ENCODE measurements at places on chromosomes 11 and 22.

DNA sequence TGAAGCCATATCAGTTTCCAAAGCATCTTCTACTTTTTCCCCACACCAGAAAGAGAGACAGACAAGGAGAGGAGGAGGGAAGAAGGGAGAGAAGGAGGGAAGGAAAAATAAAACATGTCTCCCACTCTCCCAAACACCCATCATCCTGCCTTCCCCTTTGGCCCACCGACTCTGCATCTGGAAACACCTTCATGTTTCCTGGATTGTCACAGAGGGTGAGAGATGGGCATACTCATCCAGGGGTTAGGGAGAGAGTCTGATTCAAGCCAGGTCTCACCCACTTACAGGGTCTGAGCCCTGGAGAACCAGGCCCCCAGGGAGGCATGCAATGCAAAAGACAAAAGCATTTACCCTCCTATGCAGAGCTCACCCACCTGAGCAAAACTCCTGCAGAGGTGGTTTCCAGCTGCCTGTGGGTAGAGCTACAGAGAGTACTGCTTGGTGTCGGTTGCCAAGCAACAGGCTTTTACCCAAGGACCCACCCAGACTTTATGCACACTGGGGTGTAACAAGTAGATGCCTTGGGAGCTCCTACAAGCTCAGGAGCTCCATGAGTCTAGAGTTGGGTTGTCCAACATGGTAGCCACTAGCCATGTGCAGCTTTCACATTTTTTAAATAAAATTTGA is 33.4 kb downstream of the MN1 start:
- no peak for DNase-seq

DNA sequence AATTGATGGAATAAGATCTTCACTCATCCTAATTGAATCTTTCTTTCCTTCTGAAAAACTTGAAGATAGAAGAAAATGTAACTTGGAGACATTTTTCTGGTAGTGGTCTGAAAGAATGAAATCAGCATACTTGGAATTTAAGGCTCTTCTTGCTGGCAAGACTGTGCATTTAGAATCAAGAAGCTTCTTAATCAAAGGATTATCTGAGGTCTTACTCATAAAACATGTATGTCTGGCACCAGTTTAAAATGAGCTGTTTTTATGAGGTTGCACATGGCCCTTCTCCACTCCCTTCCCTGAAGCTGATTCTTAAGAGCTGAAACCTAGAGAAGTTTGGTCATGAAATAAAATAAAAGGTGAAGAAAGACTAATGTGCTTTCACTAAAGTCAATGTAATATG is 77.3 kb downstream of the ARHGEF12 start:
- DNase-seq, result no peak

DNA sequence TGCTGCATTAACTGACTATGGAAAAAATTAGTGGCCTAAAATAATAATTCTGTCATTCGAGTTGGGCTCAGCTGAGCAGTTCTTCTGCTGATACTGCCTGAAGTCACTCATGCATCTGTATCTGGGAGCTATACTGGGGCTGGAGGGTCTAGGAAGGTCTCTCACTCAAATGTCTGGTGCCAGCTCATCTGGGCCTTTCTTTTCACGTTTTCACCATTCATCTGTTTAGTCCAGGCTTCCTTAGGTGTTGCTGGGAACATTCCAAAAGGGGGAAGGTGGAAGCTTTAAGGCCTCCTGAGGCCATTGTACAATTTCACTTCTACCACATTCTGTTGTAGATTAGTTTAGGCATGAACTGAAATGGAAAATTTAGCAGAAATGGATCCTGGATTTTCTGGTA is 28.0 kb downstream of the YAP1 start:
- no peak for DNase-seq

DNA sequence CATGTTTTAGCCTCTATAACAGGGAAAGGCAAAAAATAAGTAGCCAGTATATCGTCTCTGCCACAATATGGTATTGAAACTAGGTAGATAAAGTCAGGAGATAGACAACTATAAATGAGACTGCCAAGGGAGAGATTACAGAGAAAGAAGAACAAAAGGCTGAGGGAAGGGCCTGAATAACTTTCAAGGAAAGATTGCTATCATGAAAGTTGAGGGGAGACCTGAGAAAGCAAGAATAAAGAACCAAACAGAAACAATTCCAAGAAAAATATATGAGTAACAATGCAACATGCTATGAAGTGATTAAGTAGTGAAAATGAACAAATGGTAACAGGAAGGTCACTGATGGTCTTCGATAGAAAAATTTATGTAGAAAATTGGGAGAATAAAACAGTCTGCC is 690.1 kb downstream of the METTL15 start:
- DNase-seq, result no peak

GRCh38 chr11:1990872-1991578 is 6.6 kb downstream of the H19 start:
- no peak for DNase-seq

All from substantia nigra (tissue), 51 donors.